GM06990 (cell line): ENCODE measurements at places on chromosomes 5 and 9.

DNA sequence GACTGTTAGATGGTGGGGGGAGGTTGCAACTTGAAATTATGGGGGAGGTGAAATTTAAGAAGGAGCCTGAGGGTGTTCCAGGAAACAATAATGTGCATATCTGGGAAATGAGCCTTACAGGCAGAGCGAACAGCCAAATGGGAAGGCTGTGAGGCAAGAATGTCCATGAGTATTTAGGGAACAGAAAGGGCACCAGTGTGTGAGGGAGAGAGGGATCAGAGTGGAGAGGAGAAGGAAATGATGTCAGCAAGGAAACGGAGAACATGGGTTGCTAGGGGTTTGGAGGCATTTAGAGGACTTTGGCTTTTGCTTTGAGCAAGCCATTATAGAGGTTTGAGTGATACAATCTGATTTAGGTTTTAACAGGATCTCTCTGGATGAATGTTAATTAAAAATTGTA is 285.4 kb downstream of the TLE4 start:
- no peak for DNase-seq

DNA sequence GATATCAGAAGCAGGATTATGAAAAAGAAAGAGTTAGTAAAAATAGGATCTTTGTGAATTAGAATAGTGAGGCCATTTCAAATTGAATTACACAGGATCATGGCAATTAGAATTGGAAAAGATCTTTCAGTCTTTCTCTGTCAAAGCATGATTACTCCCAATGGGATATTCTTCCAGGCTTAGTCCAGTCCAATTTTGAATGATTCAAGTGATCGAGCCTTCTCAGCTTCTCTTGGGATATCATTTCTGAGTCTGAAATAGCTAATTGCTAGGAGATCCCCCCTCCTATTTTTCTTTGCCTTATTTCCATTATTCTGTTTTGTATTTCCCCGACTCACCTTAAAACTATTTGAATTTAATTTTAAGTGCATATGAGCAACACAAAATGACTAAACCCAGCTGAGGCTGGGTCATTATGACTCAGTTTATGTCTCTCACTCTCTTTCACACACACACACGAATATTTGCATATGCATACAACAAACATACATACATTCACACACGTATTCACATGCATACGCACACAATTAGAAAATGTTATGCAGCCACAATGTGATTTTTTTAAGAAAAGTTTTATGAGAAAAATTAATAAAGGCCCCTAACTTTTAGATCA is 34.8 kb upstream of the EFNA5 start:
- DNase-seq, result no peak

DNA sequence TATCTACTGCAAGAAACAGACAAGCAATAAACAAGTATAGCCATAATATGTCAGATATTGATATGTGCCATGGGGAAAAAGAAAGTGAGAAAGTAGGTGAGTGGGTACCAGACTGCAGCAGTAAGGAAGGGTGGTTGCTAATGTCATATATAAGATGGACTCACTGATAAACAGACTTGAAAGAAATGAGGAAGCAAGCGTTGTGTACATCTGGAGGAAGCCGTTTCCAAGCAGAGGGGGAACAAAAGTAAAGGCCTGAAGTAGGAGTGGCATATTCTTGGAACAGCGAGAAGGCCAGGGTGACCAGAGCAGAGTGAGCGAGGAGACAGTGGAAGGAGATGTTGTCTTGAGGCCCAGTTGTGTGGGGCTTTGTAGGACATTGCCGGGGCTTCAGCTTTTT is 142.2 kb upstream of the MAP3K1 start:
- no peak for DNase-seq

GRCh38 chr5:11984196-11984595 is 80.0 kb upstream of the CTNND2 start:
- DNase-seq, result no peak

DNA sequence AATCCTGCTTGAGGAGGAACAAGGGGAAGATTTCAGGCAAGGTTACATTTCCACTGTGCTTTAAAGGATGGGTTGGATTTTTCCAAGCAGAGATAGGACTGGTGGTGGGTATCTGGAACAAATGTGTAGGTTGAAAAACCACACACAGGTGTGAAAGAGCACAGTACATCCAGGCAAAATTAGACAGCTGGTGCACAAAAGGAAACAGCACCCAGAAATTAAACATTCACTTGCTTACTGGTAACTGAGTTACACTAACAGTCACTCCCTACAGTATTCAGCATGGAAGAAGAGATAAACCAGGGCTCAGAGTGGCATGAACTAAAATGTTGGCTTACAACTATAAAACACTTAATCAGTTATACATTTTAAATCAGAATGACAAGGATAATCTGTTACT is 81.5 kb upstream of the RASEF start:
- no peak for DNase-seq
